Endothelial cell of umbilical vein (primary cell): ENCODE measurements at places on chromosomes 6 and 20. TPM values are rescaled to one million over a fixed set of nuclear protein-coding genes. Genes with fewer than 3 reads are reported as not detected.

The FAM209B gene
- not detected in 2 replicates for total RNA-seq

The DZANK1 gene
- 1.8 and 3.0 TPM in 2 replicates for total RNA-seq

- H3K4me3 ChIP-seq, result no peak overlapping the region
- no peaks in the 10 kb centered on the region for H3K27me3 ChIP-seq
- no peaks in the 10 kb centered on the region for H3K36me3 ChIP-seq
- no peaks in the 10 kb centered on the region for H3K4me1 ChIP-seq
- H3K27ac ChIP-seq, result no peak overlapping the region
These were observed 38.5 kb downstream of the PKIB start for GRCh38 chr6:122648726-122649125.

The ELOVL4 gene
- total RNA-seq, result 3.3 and 4.1 TPM in 2 replicates
